ENCODE measurements at places on chromosomes 3 and 15.
A peak's percentile ranks its signal among the peaks of the same experiment; 100 is the strongest.

DNA sequence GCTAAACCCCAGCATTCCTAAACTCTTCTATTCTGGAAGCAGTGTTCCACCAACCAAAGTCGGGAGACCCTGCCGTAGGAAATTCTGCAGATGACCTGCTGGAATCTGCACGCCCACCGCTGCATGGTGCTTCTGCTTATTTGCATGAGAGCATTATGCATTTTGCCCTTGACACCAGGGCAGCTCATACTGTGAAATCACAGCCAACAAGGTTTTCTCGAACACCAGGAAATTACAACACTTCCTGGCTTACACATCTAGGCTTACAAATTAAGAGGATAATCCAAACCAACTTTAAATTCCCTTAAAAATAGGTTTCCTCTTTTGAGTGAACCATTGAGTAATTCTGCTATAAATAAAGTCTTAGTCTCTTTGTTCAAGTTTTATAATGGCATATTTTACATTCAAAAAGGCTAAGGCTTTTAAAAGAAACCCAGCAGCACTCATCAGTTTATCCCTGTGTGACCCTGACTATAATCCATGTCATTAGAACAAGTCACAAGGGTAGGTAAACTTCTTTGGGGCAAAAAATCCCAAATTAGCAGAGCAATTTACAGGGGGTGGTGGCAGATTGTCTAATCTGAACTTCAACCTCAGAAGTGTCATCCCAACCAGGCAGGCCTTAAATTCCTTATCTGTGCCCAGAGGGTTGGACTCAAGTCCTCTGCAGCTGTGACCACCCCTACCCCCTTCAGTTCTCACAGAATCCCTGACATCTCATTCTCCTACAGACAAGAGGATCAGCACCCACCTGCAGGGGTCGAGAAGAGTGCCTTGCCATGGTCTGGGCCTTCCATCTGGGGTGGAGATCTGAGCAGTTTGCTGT is 33.5 kb upstream of the RBP1 start:
- DNase-seq: no peak

DNA sequence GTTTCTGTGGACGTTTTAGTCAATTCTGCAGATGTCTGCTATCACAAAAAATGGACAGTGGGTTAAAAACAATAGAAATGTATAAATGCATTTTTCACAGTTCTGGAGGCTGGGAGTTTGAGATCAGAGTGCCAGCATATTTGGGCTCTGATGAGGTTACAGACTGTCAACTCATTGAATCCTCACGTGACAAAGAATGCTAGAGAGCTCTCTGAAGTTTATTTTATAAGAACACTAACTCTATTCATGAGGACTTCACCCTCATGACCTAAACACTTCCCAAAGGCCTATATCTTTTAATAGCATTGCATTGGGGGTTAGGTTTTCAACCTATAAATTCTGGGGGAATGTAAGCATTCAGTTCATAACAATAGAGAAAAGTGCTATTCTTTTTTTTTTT is 182.6 kb upstream of the SLITRK3 start:
- no peak for DNase-seq

GRCh38 chr3:193800138-193801043 is 207.4 kb downstream of the OPA1 start:
- DNase-seq: no peak

DNA sequence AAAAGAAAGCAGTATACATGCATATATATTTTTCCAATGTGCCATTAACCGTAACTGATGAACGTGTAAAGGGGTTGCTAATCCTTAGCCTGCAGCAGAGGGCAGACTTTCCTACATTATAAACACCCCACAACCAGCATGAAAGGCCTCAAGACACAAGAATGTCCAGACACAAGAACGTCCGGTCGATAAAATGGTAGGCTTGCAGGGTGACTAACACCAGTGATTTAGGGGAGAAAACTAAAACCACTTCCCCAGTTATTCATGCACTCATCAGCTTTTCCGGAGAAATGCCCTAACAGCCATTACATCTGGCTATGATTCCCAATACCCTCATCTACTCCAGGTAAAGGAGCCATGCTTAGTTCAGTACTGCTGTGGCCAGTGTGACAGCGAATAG is 57.4 kb downstream of the LRTM1 start:
- peak; percentile 60 for DNase-seq

DNA sequence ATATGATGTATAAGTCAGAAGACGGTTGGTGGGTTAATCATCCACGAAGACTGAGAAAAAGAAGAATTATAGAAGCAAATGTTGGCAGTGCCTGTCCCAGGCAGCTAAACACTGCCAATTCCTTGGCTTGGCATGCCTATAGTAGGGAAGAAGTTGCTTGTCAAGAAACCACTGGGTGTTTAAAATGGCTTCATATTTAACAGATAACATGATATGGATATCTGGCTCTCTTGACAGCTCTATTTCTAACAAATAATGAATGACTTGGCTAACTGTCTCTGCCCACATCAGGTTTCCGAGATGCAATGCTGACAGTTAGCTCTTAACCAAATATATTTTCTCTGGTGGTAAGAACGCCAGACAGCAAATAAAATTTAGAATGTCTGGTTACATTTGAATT is 341.7 kb upstream of the KCNMB2 start:
- DNase-seq: no peak

GRCh38 chr15:99416191-99417188 is 149.3 kb upstream of the MEF2A start:
- peak; percentile 4 for DNase-seq

DNA sequence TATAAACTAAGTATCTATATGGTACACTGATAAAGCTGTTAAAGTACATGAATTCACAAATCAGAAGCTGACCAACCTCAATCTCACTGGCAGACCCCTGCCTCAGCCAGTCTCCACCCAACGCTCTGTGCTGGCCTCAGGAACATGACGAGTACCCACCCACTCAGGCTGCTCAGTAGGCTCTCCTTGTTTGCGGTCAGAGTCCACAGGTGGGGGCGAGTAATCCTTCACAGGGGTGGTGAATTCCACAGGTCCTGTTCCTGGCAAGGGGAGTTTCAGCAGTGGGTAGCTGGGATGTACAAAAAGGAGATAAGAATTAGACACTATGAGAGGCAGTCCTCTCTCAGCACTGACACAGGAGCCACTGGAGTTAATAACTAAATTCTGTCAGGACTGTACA is 40.9 kb downstream of the SCAP start:
- DNase-seq: no peak

DNA sequence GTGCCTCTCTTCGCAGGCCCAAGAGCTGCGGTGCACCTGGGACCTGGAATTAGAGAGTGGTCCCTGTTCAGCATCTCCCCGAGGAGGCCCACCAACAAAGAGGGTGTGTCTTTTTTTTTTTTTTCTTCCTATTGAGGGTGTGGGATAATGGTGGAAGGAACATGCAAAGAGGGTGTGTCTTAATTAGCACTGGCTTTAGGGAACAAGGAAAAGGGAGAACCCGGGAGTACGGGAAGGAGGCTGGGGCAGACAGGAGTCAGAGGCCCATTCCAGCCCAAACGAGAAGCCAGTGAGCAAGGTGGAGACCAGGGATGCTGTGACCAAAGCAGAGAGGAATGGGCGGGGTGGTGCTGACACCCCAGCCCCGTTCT is 429 bp upstream of the LOXL1 start:
- DNase-seq: no peak

DNA sequence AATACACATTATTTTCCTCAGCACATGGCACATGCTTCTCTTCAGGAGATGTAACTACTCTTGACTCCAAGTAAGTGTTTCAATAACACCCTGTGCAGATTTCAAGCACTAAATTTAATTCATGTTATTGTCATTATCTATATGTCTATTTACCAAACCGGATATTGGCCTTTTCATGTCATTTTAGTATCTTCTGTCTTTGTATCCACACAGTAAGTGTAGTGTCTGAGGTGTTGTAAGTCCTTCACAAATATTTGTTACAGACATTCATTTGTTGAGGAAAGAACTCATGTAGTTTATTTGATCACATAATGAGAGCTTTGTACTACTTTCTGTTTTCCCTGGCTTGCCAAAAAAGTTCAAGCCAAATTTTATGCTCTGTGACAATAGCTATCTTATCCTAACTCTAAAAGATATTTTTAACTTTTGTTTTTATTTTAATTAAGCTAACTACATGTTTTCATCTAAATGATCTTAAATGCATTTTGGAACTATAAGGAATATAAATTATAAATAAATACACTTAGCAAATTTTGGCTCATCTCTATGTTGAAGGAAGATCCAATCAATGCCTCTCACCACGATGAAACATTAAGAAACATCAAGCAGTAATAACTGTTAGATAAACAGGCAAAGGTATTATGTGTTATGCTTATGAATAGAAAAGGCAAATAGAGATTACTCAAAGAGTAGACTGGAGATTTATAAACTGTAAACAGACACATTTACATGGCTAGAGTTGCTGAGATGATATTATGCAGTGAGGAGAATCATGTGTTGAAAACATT is 48.3 kb downstream of the SPTSSB start:
- DNase-seq: no peak

GRCh38 chr3:129758306-129758705 is 135.2 kb downstream of the TMCC1 start:
- DNase-seq: no peak

GRCh38 chr15:58444658-58445332 is 13.0 kb downstream of the LIPC start:
- DNase-seq: no peak

DNA sequence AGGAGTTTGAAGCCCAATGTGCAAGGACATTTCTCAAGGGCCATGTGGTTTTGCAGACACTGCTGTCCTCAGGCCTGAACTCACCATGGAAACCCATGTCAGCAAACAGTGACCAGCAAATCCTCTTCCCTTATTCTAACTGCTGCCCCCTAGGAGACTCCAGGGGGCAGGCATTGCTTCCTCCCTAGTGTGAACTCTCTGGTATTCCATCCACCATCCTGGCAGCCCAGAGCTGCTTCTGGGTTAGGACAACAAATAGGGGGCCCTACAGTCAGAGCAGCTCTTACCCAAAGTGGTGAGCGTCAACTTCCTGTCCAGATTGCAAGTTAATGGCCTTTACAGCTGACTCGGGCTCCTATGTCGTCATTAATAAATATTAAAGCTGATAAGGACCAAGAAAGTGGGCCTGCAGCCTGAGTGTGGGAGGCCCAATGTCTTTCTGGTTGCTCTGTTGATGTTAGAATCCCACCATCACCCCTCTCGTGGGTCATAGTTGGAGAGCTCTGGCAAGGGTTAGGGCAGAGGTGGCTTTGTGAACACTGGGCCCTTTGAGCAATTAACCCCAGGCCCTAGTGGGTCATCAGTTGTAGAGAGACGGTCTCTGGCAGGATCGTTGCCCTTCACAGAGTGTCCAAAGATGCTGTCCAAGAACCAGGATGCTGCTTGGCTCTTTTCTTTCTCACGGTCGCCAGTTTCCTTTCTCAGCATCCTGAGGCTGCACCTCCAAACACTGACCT is 41.5 kb downstream of the TGM4 start:
- peak; percentile 13 for DNase-seq
